ENCODE measurements at places on chromosomes 2 and 18.

GRCh38 chr2:216318521-216318874 lies 53.8 kb downstream of the MARCHF4 start:
- no peak for DNase-seq

- no peak for DNase-seq
Measured at GRCh38 chr18:35549564-35549963, 32.0 kb upstream of the GALNT1 start.

DNA sequence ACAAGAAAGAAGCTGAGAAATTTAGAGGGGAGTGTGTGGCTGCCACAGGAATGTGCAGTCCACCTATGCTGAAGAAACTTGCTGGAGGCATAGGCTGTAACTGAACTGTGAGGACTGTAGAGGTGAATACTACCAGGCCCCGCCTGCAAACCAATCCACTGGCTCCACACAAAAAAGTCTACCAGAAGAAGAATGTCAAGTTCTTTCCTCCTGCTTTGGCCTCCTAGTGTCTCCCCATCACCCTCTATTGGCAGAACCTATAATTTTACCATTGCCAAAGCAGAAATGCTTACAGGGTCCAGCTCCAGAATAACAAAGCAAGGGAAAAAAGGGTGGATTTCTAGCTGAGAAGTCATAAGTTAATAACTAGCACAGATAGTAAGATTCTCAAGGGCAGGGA lies 5.9 kb upstream of the ATP5MC3 start:
- peak; percentile 44 for DNase-seq

DNA sequence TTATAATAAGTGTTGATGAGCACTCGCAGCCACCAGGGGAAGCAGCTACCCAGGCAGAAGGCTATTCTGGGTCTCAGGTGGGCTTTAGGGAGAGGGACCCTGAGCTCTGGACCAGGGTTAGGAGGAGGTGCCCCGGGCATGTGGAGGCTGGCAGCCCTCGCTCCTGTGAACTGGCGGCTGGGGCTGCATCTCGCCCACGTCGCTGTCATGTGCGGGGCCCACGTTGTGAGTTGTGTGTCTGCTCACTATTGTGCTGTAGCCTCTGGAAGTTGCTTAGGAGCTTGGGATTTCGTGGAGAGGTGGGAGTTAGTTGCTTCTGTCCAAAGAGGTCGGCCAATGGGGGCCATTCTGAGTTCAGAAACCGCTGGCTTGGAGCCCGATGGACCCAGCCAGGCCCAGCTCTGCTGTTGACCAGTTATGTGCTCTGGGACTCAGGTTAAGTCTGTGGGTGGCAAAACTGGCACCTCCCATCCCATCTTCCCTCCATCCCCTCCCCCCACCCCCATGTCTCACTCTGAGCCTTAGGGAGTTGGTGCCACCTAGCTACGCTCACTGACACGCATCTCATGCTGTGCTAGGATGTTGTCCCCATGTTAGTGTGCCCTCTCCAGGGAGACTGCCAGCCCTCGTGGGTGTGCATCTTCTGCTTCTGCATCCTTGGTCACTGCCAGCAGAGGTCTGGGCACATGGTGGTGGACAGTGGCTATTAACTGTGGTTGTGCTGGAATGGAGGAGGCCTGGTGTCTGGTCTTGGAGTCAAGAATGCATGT lies 18.5 kb downstream of the RRM2 start:
- DNase-seq, result no peak

- DNase-seq, result no peak
Measured at GRCh38 chr18:69897397-69898108, 50.1 kb downstream of the CD226 start.

DNA sequence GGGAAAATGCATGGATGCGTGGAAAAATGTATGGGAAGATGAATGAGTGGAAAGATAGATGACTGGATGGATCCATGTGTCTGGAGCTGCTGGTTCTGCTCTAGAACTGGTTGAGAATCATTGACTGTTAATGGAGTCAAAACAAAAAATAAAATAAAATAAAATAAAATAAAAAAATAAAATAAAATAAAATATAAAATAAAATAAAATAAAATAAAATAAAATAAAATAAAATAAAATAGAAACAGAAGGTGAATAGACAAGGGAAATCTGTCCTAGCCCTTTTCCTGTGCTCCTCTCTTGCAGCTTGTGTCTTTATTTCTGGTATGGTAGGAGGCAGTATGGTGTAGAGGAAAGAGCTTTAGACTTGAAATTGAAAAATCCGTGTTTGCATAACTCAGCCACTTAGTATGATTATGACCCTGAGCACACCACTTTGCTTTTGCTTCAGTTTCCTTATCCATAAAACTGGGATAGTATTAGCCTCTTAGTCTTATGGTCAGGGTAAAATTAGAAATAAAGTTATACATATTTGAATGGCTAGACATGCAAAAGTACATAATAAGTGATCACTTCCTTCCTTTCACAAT lies 51.0 kb downstream of the PSD4 start:
- DNase-seq, result no peak

DNA sequence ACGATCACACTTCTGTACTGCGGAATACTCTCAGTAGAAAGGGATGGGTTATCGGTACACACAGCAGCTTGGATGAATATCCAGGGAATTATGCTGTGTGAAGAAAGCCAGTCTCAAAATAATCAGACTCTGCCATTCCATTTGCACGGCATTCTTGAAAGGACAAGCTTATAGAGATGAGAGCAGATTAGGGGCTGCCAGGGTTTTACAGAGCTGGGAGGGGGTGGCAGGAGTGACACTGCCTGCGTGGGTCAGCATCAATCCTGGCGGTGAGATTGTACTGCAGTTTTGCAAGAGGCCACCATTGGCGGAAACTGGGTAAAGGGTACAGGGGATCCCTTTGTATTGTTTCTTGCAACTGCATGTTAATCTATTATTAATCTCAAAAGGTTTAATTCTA lies 16.6 kb downstream of the KCNG2 start:
- no peak for DNase-seq

DNA sequence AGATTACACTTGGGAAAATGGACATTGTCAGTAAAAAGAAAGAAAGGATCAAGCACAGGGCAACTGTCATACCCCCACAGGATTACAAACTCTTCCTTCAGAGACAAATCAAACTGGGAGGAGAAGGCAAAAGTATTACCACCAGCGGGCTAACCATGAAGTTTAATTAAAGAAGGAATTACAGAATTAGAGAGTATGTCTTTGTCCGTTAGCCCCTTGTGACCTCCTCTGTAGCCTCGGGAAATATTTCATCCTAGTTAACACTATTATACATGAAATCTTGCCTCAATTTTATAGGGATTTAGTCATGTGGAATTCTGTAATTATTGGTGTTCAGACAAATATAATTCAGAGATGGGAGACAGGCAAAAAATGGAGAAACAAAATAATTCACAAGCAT lies 60.7 kb downstream of the PAX3 start:
- no peak for DNase-seq

- DNase-seq, result peak; percentile 19
Measured at GRCh38 chr2:118223992-118224894, 136.0 kb downstream of the INSIG2 start.

DNA sequence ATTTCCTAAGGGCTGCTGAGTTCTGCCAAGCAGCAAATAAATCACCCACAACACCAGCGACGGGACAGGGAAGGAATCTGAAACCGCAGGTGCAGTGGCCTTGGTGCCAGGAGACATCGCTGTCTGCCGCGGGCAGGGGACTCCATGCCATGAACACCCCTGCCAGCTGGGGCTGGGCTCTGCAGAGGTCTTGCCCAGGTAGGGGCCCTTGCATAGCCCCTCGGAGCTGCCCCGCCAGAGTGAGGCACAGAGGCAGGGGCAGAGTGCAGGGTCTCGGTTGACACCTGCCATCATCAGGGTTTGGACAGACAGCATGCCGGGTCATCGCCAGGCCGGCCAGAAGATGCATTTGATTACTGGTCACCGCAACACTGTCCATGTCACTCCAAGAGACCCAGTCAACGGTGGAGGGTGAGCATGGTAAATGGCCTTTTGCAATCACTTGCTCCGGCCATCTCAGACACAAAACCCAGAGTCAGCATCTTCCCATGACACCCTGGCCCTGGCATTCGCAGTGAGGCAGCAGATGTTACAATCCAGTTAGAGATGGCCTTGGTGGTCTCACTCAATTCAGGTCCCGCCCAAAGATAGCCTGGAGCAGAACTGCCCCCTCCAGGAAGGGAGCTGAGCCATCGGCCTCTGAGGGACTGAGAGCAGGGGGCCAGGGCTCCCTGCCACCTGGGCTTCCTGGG lies 255.4 kb downstream of the NDUFA10 start:
- DNase-seq, result no peak

GRCh38 chr2:7437716-7438632 lies 520.8 kb downstream of the RNF144A start:
- DNase-seq, result no peak

DNA sequence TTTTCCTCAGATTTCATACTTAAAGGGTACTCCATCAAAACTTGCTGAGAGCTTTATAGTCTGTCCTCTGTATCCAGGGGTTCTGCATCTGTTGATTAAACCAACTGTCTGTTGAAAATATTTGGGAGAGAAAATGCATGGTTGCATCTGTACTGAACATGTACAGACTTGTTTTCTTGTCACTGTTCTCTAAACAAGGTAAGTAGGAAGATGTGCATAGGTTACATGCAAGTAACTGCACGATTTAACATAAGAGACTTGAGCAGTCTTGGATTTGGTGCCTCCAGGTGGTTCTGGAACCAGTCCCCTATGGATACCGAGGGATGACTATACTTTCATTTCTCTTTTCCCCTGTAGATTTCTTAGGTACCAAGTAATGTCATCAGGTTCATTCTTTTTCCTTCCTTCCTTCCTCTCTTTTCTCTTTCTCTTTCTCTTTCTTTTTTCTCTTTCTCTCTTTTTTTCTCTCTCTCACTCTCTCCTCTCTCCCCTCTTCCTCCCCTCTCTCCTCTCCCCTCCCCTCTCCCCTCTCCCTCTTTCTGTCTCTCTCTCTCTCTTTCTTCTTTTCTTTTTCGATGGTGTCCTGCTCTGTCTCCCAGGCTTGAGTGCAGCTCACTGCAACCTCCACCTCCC lies 23.2 kb downstream of the ADNP2 start:
- no peak for DNase-seq

DNA sequence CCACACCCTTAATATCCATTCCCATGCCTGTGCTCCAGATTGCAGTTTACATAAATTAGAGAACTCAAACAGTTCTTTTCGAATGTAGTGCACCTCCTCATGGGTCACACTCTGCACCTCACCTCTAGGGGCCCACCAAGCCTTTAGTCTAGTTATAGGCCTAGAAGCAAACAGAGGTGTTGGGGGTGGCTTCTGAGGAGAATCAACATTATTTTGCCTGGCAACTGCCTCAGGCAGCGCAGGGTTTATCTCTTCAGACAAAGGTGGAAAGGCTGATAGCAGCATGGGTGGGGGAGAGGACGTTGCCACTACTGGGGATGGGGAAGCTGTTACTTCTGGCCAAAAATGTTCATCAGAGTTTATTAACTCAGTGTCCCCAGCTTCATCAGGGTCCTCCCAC lies 5.0 kb upstream of the GYPC start:
- DNase-seq, result no peak

DNA sequence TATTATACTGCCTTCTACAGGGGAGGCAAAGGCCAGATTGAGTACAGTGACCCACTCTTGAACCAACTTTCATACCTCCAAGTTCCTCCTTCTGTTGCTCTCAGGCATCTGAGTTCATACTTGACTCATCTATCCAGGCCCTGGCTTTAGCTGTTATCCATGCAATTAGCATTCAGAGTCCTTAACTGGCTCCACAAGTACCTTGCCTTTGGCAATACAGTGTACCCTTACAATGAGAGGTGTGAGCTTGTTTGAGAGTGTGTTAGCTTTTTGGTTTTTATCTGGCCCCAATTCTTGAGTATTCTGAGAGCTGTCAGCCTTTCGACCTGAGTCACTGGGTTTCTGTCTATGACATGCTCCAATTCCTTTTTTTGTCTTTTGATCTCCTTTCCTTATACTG lies 60.2 kb downstream of the EHD3 start:
- peak; percentile 49 for DNase-seq

- no peak for DNase-seq
Measured at GRCh38 chr2:10951558-10952414, 40.1 kb downstream of the KCNF1 start.

DNA sequence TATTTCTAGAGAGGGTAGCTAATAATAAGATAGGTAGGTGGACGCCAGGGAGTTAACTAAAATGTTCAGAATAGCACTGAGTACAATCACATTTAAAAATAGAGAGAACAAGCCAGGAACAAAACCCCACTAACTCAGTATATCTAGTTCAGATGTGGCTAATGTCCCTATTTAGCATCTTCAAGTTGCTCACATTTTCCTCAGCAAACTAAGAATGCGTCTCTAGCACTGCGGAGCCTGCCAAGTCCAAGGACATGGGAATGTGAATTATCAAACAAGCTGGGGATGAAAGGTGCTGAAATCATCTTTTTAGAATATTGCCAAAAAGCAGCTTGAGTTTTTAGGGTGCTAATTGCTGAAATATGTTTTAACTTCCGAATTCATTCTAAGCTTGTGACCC lies 398.5 kb upstream of the FIGN start:
- DNase-seq, result no peak

- no peak for DNase-seq
Measured at GRCh38 chr2:71370015-71370414, 38.4 kb downstream of the ZNF638 start.

DNA sequence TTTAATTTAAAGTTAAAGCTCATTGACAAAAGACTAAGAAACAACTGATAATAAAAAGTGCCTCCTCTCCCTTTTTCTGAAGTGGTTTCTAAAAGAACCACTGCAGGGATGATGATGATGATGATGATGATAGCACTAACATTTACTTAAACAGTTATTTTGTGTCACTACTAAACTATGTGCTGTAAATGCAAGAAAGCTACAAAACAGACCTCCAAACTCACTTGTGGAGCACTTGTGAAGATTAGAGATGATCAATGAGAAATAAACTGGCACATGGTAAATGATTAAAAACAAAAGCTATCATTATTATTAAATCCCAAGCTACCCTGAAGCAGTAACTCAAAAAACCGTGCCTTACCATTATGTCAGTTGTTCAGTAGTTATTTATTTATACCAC lies 88.7 kb downstream of the SLC8A1 start:
- DNase-seq, result peak; percentile 42

DNA sequence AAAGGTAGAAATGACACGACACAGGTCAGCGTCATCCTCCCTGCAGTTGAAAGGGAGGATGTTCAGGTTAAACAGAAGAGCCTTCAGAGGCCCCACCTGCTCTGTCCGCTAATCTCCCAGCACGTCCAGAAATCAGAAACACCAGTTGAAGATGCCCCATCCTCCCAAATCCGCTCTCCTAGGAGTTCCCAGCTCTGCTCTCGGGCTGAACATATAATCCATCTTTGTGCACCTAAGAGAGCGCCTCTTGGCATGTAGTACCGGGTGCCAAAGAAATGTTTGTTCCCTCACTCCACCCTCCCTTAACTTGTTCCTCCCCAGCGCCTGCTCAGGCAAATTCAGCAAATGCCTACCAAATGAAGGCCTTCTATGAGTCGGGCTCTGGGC lies 145.2 kb upstream of the SMAD2 start:
- no peak for DNase-seq

- DNase-seq, result peak; percentile 21
Measured at GRCh38 chr18:53380063-53380639, 844.3 kb downstream of the MBD2 start.

- DNase-seq, result no peak
Measured at GRCh38 chr2:71685073-71685848, 231.9 kb downstream of the DYSF start.

Data from EH (cell line).